Mesothelial cell of epicardium (in vitro differentiated cells): ENCODE measurements at places on chromosomes 6 and 20.
A peak's percentile ranks its signal among the peaks of the same experiment; 100 is the strongest.

DNA sequence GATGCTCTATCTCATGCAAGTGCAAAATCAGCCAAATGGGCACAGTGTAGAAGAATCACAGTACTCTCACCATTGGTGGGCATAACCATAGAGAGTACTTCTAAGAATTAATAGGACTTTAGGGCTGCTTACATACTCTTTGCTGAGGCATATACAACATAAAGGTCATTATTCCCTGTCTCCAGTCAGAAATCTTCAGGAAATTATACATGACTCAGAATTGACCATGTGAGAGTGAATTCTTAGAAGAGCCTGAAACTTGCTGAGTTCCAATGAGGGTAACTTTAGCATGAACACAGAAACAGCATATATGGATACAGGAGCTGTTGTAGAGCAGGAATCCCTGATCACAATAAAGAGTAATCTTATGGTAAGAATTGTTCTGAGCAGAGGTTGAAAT lies 498.7 kb downstream of the TENT5A start:
- DNase-seq = no peak

GRCh38 chr20:44666066-44666465 lies 14.6 kb upstream of the ADA start:
- DNase-seq = no peak

GRCh38 chr6:24329451-24329850 lies 28.4 kb downstream of the DCDC2 start:
- no peak for DNase-seq

DNA sequence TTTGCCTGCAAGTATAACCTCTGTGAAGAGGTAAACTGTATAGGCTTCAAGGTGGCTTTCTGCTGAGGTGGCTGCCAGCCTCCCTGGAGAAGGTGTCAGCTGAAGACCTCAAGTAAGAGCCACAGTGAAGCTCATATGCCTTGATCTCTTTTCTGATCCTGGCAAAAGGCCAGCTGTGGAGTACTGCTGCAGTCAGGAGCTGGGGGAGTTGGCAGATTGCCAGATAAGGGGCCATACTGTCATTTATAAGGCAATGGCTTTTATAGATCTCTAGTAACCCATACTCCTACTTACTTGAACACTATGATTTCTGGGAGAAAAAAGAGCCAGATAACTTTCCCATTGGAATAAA lies 8.8 kb upstream of the CEP85L start:
- peak; percentile 76 for DNase-seq

DNA sequence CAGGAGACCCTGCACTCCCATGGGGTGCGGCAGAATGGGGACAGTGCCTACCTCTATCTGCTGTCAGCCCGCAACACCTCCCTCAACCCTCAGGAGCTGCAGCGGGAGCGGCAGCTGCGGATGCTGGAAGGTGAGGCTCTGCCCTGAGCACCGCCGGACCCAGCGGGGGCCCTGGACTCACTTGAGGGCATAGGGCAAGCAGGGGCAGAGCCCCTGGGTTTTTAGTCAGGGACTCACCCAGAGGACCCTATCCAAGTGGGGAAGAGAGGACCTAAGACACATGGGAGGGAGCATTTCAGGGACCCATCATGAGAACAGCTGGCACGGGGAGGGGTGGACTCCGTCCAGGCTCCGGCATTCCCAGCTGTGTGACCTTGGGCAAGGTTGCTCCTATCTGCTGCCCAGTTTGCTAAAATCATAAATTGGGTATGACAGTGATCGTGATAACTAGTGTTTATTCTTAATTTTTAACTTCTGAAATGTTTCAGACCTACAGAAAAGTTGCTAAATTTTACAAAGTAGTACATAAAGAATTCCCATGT lies 9.8 kb downstream of the RBCK1 start:
- no peak for DNase-seq

- DNase-seq = no peak
Observed at GRCh38 chr20:35443003-35443402, 5.0 kb upstream of the GDF5 start.

- DNase-seq = no peak
Observed at GRCh38 chr6:156828280-156828703, 51.1 kb downstream of the ARID1B start.

DNA sequence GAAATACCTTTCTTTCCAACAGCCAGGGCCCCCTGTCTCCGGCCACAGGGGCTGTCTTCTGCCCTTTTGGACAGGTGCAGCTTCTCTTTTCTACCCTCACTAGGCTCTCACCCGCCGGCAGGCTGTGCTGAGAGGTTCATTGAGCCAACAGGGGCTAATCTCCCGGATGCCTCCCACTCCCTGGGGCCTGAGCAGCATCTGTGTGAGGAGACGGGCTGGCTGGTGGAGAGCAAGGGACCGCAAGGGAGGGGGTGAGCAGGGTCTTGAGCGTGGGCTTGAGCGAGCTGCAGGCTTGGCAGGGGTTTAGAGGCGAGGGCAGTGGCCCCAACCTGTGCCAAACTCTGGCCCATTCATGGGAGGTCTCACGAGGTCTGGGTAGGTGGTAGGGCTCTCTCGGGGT lies 56.5 kb upstream of the CST7 start:
- DNase-seq = no peak

- DNase-seq = no peak
Observed at GRCh38 chr6:78797270-78797669, 70.1 kb upstream of the IRAK1BP1 start.

DNA sequence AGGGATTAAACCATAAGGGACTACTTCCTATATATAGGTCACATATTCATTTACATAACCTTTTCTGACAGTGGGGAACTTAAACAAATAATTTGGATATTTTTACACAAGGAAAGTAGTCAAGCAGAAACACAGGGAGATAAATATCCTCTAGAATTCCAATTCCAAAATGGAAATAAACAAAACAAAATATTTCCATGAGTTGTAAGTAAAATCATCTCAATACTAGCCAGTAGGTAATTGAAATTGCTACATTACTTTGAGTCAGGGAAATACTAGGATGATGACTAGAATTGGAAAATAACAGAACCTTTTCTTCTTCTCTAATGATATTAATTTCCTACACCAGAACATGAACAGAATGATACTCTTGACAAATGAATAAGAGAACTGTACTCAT lies 1308.1 kb upstream of the GJE1 start:
- no peak for DNase-seq

GRCh38 chr6:36598326-36598725 lies 4.2 kb downstream of the SRSF3 start:
- DNase-seq = no peak

DNA sequence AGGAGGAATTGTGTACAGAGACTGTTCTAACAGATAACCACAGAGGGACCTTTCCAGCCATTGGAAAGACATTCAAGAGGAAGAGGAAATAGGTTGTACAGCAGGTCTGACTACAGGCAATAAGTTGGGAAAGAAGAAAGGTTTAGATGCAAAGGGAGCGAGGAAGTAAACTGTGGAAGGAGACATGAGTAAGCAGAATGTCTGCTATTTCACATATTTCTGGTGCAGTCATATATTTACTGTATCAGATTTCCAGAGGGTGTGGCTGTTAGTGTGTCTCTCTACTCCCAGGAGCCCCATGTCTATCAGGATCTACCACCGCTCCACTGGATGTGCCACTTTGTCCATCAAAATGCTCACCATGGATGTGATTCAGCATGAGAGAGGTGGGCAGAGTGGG lies 25.9 kb downstream of the MRS2 start:
- DNase-seq = no peak

- DNase-seq = no peak
Observed at GRCh38 chr6:14791526-14791925, 454.3 kb upstream of the JARID2 start.

GRCh38 chr6:53811746-53812145 lies 16.9 kb downstream of the LRRC1 start:
- DNase-seq = no peak

DNA sequence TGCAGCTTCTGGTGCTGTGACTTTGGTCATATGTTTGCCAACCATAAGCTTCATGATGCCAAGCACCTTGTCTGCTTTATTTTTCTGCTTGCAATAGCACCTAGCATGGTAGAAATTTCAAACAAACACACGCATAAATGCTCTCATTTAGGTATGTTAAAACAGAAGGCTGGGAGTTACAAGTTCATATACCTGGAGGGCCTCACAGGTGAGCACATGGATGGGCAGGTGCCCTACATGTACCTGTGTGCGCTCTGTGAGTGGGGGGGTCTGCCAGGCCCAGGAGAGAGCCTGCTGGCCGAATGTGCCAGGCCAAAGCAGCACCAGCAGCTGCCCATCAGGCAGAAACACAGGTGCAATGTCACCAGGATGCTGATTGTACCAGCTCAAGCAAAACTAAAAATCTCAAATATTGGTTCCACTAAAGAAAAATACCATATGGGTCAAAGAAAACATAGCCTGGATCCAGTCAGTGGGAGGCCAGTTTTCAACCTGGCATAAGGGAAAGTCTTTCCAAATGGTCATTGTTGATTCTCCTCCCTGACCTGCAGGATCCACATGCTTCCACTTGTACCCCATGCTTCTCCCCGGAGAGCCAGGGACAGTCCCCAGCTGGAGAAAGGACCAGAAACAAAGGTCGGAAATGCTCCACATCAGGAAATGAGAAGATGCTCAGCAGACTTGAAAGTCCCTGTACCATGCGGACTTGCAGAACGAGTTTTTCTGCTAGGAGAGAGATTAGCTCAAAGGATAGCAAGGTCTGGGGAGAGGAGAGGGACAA lies 7.2 kb upstream of the PFDN4 start:
- DNase-seq = no peak

GRCh38 chr6:20291764-20292580 lies 79.7 kb upstream of the MBOAT1 start:
- DNase-seq = peak; percentile 80

GRCh38 chr20:59004493-59004762 lies 2.6 kb downstream of the CTSZ start:
- no peak for DNase-seq

- no peak for DNase-seq
Observed at GRCh38 chr20:46945465-46945864, 50.8 kb downstream of the EYA2 start.

DNA sequence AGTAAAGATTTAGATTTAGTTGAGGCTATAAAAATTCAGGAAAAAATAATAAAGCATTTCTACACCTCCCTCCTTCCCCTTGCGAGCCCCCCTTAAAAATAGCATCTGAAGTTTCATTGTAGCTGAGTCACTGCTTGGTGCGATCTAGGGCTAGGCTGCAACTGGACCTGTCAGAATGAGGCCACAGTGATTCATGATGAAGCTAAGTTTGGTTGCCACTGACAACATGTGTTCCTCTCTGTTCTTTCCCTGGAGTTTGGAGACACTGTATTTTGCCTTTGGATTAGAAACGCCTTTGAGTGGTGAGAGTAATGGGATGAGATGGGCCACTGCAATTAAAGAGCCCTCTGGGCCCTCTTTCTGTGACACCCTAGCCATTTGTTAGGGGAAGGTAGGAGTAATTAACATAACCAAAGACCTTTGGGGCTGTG lies 334.1 kb downstream of the NRN1 start:
- DNase-seq = no peak
